Esophagus muscularis mucosa (tissue), 4 donors: ENCODE measurements at places on chromosomes 5 and 9.

- H3K4me3 ChIP-seq: no peak overlapping the region
- no peak for DNase-seq
- H3K27me3 ChIP-seq: no peaks in the 10 kb centered on the region
- H3K36me3 ChIP-seq: peaks cover 68% of the 10 kb centered on the region
Observed at GRCh38 chr5:14501353-14502293, 80.0 kb upstream of the OTULINL start.

- H3K36me3 ChIP-seq: no peaks in the 10 kb centered on the region
- peaks cover 54% of the 10 kb centered on the region for H3K27me3 ChIP-seq
- peaks cover 40% of the 10 kb centered on the region for H3K4me1 ChIP-seq
- DNase-seq: no peak
- H3K4me3 ChIP-seq: peak overlapping the region; percentile 33
Observed at GRCh38 chr5:73298772-73299630, 126.0 kb downstream of the TMEM174 start.

DNA sequence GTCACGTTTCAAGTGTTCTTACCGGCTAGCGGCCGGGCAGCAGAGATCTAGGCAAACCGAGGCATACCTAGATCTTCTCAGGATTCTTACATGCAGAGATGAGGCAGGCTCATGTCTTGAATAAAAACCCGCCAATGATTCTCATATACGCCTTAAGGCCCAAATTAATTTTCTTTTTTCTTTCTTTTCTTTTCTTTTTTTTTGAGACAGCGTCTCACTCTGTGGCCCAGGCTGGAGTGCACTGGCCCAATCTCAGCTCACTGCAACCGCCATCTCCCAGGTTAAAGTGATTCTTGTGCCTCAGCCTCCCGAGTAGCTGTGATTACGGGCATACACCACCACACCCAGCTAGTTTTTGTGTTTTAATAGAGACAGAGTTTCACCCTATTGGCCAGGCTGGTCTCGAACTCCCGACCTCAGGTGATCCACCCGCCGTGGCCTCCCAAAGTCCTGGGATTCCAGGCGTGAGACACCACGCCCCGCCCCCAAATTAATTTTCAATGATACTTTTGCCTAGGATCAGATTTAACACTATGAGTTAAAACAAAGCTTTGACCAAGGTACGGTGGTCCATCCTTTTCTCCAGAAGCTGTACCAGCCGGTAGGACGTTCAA, 1.5 kb downstream of the C9orf40 start:
- H3K4me1 ChIP-seq: peaks cover 14% of the 10 kb centered on the region
- peak overlapping the region; percentile 91 for H3K4me3 ChIP-seq
- no peaks in the 10 kb centered on the region for H3K36me3 ChIP-seq
- no peaks in the 10 kb centered on the region for H3K27me3 ChIP-seq
- DNase-seq: no peak
- peak overlapping the region; percentile 97 for H3K27ac ChIP-seq

- H3K36me3 ChIP-seq: no peaks in the 10 kb centered on the region
- H3K4me3 ChIP-seq: no peak overlapping the region
- peak overlapping the region; percentile 39 for H3K27ac ChIP-seq
- H3K27me3 ChIP-seq: peaks cover 68% of the 10 kb centered on the region
- peaks cover 12% of the 10 kb centered on the region for H3K4me1 ChIP-seq
Observed at GRCh38 chr5:180644825-180645273, 4.6 kb downstream of the FLT4 start.

DNA sequence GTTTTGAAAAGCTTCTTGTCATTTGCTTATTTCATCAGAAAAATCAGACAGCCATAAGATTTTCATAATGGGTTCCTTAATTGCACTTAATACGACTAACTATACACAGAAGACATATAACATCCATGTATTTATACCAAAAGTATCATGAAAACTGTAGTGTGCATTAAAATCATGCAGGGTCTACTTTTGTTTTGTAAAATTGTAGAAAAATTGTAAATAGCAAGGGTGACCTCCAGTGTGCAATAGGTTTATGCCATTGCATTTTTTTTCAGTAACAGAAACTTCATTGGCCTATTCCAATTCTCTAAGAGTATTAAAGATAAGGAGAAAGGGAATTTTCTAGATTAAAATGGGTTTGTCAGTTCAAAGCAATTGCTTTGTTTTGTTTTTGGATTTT, 307.6 kb downstream of the KIAA0825 start:
- H3K36me3 ChIP-seq: no peaks in the 10 kb centered on the region
- DNase-seq: no peak
- no peaks in the 10 kb centered on the region for H3K27me3 ChIP-seq

DNA sequence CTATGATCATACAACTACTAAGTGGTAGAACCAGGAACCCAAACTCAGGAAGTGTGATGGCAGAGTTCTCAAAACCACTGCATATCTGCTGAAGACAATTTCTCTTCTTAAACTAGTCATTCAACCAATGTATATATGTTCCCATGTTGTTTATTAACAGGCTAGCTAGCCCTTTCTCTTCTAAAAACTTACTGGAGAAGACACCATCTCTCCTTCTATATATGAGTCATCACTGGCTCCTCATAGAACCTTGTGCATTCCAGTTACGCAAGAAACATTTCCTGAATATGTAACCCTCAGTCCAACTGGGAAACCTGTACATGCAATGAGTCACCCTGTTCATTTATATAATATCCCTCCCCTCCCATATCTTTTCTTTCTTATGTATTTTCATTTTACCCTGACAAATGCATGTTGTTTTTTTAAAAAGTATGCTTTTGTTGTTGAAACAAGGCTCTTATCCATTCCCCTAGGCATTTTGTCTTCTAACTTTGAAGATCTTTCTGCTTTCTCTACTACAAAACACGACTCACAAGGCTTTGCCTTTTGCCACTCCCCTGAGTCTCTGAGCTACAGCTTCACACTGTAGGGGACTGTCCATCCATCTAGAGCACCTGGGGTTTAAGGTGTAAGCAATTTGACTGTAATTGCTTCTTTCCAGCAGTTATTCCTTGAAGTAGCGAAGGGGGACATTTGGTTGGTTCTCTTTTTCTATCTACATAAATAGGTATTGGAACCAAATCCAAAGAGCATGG, 119.5 kb downstream of the ANXA1 start:
- no peak for DNase-seq
- H3K4me3 ChIP-seq: no peak overlapping the region
- no peaks in the 10 kb centered on the region for H3K36me3 ChIP-seq
- no peak overlapping the region for H3K27ac ChIP-seq
- no peaks in the 10 kb centered on the region for H3K27me3 ChIP-seq
